ENCODE measurements at places on chromosomes 11 and 22. TPM values are rescaled to one million over a fixed set of nuclear protein-coding genes. Genes with fewer than 3 reads are reported as not detected.

DNA sequence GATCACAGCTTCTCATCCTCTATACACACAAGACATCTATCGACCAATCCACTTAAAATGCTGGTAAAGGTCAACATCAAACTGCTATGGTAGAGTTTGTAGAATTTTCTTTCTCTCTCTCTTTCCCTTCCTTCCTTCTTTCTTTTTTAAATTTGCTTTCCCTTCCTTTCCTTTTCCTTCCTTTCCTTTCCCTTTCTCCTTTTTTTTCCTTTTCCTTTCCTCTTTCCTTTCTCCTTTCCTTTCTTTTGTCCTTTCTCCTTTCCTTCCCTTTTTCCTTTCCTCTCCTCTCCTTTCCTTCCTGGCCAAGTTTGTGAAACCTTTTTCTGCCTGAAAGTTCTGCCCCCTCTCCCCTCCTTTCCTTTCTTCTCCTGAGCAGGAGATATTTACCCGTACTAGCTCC, 3.1 kb downstream of the C11orf97 start:
- H3K36me3 ChIP-seq, result no peaks in the 10 kb centered on the region
- no peak overlapping the region for H3K4me3 ChIP-seq
- DNase-seq, result no peak
- H3K27ac ChIP-seq, result no peak overlapping the region
- H3K4me1 ChIP-seq, result no peaks in the 10 kb centered on the region
- H3K27me3 ChIP-seq, result no peaks in the 10 kb centered on the region

GRCh38 chr11:101786916-101787315, 127.9 kb upstream of the CEP126 start:
- H3K27ac ChIP-seq, result no peak overlapping the region
- no peaks in the 10 kb centered on the region for H3K27me3 ChIP-seq
- H3K4me1 ChIP-seq, result no peaks in the 10 kb centered on the region
- no peak for DNase-seq
- H3K4me3 ChIP-seq, result no peak overlapping the region

DNA sequence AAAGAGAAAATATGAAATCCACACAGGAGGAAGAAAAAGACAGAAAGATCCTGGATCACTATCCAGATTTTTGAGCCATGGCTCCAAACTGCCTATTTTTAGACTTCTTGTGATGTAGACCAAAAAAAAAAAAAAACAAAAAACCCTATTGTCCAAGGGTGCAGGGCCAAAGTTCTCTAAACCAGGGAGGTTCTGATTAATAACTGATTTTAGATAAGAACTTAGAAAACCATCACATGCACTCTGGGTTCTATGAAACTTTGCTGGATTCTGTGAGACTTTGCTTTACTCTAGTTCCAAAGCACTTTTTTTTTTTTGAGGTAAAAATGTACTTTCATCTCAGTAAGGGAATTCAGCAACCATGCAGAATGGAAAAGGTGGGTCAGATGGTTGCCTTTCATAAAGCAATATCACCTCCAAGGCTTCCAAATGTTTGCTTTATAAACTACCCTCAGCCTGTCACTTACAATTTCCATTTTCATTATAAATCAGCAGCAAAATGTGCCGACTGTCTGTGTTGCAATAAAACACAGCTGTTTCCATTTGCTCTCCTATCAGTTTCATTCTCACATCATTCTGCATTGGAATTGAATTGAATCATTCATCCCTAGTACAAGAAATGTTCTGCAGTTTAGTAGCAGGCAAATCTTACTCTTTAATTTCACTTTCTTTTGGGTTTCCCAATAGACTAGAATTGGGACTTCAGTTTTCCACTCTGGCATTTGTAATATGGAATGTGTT, 1584.3 kb upstream of the RAG2 start:
- H3K4me1 ChIP-seq, result no peaks in the 10 kb centered on the region
- no peaks in the 10 kb centered on the region for H3K36me3 ChIP-seq
- H3K27ac ChIP-seq, result no peak overlapping the region
- H3K27me3 ChIP-seq, result no peaks in the 10 kb centered on the region
- DNase-seq, result no peak
- H3K4me3 ChIP-seq, result no peak overlapping the region

DNA sequence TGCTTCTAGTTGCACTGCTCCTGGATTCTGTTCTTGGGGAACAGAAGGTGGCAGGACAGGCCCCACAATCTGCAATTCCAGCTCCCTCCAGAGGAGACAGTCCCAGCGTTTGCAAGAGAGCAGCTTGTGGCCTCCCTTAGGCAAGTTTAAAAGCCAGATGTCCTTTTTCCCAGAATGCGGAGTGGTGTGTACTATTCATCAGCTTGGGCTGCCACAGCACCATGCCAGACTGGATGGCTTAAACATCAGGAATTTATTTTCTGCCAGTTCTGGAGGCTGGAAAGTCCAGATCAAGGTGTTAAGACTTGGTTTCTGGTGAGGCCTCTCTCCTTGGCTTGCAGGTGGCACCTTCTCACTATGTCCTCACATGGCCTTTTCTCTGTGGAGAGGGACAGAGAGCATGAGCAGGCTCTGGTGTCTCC, 11.7 kb downstream of the MIAT start:
- DNase-seq, result no peak
- H3K4me1 ChIP-seq, result no peaks in the 10 kb centered on the region
- no peak overlapping the region for H3K4me3 ChIP-seq
- no peaks in the 10 kb centered on the region for H3K36me3 ChIP-seq
- no peak overlapping the region for H3K27ac ChIP-seq
- H3K27me3 ChIP-seq, result no peaks in the 10 kb centered on the region

The C11orf91 gene
- total RNA-seq, result not detected

Measured in right lobe of liver (tissue), 6 donors.